Right ventricle myocardium superior (tissue), 1 donor: ENCODE measurements at places on chromosomes 6 and 20. TPM values are rescaled to one million over a fixed set of nuclear protein-coding genes. Genes with fewer than 3 reads are reported as not detected.

AGPAT1 gene
- 44.2 TPM for total RNA-seq

LAMA2 gene
- total RNA-seq = 115 TPM

EDN1 gene
- total RNA-seq = 2.2 TPM

MBOAT1 gene
- 5.2 TPM for total RNA-seq

CEP250 gene
- total RNA-seq = 12.3 TPM

PPIL4 gene
- 13.9 TPM for total RNA-seq

SOX18 gene
- 34.3 TPM for total RNA-seq

BMP5 gene
- total RNA-seq = 2.4 TPM

FBXO5 gene
- total RNA-seq = 1.9 TPM

SEMG1 gene
- not detected for total RNA-seq

GTSF1L gene
- not detected for total RNA-seq

RIMS1 gene
- 0.91 TPM for total RNA-seq

C20orf202 gene
- total RNA-seq = 0.35 TPM

CRISP2 gene
- not detected for total RNA-seq

NFATC2 gene
- total RNA-seq = 2.0 TPM

EBF4 gene
- 2.9 TPM for total RNA-seq

C6orf163 gene
- 1.6 TPM for total RNA-seq

FNDC11 gene
- total RNA-seq = 0.11 TPM

KIF3B gene
- total RNA-seq = 8.6 TPM

BPIFB1 gene
- total RNA-seq = not detected

GCNT2 gene
- total RNA-seq = 37.1 TPM

MUC22 gene
- 0.19 TPM for total RNA-seq

OR2H1 gene
- not detected for total RNA-seq

PRPH2 gene
- total RNA-seq = 0.30 TPM
